Colonic mucosa (tissue), 4 donors: ENCODE measurements at places on chromosomes 7 and 10. TPM values are rescaled to one million over a fixed set of nuclear protein-coding genes. Genes with fewer than 3 reads are reported as not detected.

GRCh38 chr10:57884965-57885617 is 382.6 kb downstream of the IPMK start:
- no peaks in the 10 kb centered on the region for H3K36me3 ChIP-seq
- no peaks in the 10 kb centered on the region for H3K4me1 ChIP-seq
- H3K27ac ChIP-seq, result no peak overlapping the region
- H3K4me3 ChIP-seq, result no peak overlapping the region
- no peaks in the 10 kb centered on the region for H3K27me3 ChIP-seq
- DNase-seq, result no peak

GRCh38 chr10:27388761-27389399 is 115.2 kb upstream of the RAB18 start:
- H3K27ac ChIP-seq, result no peak overlapping the region
- no peak overlapping the region for H3K4me3 ChIP-seq
- no peaks in the 10 kb centered on the region for H3K27me3 ChIP-seq
- DNase-seq, result no peak
- no peaks in the 10 kb centered on the region for H3K36me3 ChIP-seq

GRCh38 chr7:158527038-158527437 is 60.6 kb downstream of the PTPRN2 start:
- H3K36me3 ChIP-seq, result no peaks in the 10 kb centered on the region
- DNase-seq, result no peak
- H3K4me3 ChIP-seq, result no peak overlapping the region
- H3K4me1 ChIP-seq, result no peaks in the 10 kb centered on the region

- H3K27ac ChIP-seq, result no peak overlapping the region
- no peaks in the 10 kb centered on the region for H3K4me1 ChIP-seq
- DNase-seq, result no peak
- H3K4me3 ChIP-seq, result no peak overlapping the region
- no peaks in the 10 kb centered on the region for H3K27me3 ChIP-seq
- no peaks in the 10 kb centered on the region for H3K36me3 ChIP-seq
Measured at GRCh38 chr7:79604841-79605240, 151.4 kb upstream of the MAGI2 start.

GRCh38 chr10:13340626-13341376 is 7.3 kb downstream of the SEPHS1 start:
- no peak for DNase-seq
- H3K36me3 ChIP-seq, result no peaks in the 10 kb centered on the region
- no peaks in the 10 kb centered on the region for H3K27me3 ChIP-seq

DNA sequence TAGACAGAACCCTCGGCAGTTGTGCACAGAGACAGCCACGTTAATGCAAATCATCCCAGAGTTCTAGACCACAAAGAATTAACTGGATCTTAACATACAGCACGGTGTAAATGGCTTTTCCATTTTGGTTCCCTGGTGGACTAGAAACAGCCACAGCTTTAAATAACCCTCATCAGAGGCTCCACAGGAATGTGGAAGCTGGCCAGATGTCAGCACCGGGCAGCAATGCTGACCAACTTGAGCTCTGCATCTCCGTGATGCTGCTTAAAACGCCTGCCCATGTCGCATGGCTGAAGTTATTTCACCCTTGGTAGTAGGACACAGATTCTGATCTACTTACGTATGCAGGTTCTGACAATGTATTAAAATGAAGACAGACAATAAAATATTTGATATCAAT is 24.5 kb downstream of the RSU1 start:
- DNase-seq, result no peak
- H3K27ac ChIP-seq, result no peak overlapping the region
- H3K36me3 ChIP-seq, result no peaks in the 10 kb centered on the region
- H3K4me1 ChIP-seq, result no peaks in the 10 kb centered on the region
- H3K4me3 ChIP-seq, result no peak overlapping the region

- no peak overlapping the region for H3K4me3 ChIP-seq
- H3K4me1 ChIP-seq, result no peaks in the 10 kb centered on the region
- no peaks in the 10 kb centered on the region for H3K27me3 ChIP-seq
- H3K27ac ChIP-seq, result no peak overlapping the region
- H3K36me3 ChIP-seq, result no peaks in the 10 kb centered on the region
Measured at GRCh38 chr7:46357290-46357689, 436.2 kb upstream of the IGFBP3 start.

DNA sequence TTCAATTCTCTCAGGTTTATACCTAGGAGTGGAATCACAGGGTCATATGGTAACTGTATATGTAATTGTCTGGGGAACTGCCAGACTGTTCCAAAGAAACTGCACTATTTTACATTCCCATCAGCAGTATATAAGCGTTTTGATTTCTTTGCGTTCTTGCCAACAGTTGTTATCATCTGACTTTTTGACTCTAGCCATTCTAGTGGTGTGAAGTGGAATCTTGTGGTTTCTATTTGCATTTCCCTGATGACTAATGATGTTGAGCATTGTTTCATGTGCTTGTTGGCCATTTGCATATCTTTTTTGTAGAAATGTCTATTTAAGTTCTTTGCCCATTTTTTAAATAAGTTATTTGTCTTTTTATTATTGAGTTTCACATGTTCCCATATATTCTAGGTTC is 44.3 kb upstream of the ZC3HAV1 start:
- H3K27ac ChIP-seq, result no peak overlapping the region
- no peaks in the 10 kb centered on the region for H3K27me3 ChIP-seq
- H3K36me3 ChIP-seq, result no peaks in the 10 kb centered on the region
- no peaks in the 10 kb centered on the region for H3K4me1 ChIP-seq
- H3K4me3 ChIP-seq, result no peak overlapping the region

DNA sequence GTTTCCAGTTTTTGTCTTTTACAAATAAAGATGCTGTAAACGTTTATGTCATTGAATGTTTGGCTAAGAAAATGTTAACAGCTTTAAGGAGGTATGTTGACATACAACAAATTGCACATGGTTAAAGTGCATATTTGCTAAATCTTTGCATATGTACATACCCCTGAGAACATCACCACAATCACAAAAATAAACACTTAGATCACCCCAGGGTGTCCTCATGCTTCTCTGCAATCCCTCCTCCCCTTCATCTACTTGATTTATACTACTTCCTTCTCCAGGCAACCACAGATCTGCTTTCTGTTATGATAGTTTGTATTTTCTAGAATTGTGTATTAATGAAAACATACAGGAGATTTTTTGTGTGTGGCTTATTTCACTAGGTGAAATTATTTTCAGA is 209.5 kb downstream of the GLRX3 start:
- H3K36me3 ChIP-seq, result no peaks in the 10 kb centered on the region
- no peaks in the 10 kb centered on the region for H3K4me1 ChIP-seq
- H3K27me3 ChIP-seq, result no peaks in the 10 kb centered on the region
- no peak overlapping the region for H3K4me3 ChIP-seq
- no peak overlapping the region for H3K27ac ChIP-seq
- no peak for DNase-seq

- no peaks in the 10 kb centered on the region for H3K27me3 ChIP-seq
- H3K27ac ChIP-seq, result peak overlapping the region; percentile 99
- H3K4me1 ChIP-seq, result peaks cover 7% of the 10 kb centered on the region
- no peak for DNase-seq
Measured at GRCh38 chr7:140479739-140480084, 407 bp upstream of the MKRN1 start.

- H3K4me3 ChIP-seq, result no peak overlapping the region
- H3K36me3 ChIP-seq, result no peaks in the 10 kb centered on the region
- no peaks in the 10 kb centered on the region for H3K4me1 ChIP-seq
- no peaks in the 10 kb centered on the region for H3K27me3 ChIP-seq
Measured at GRCh38 chr7:12907774-12908173, 220.3 kb downstream of the ARL4A start.

The ZNF239 gene
- 1.9 TPM for total RNA-seq

The TYW1B gene
- total RNA-seq, result 1.9 TPM

The C10orf53 gene
- not detected for total RNA-seq

The HYAL4 gene
- total RNA-seq, result not detected

The TMEM213 gene
- not detected for total RNA-seq
